Stimulated activated CD4-positive, alpha-beta T cell treated with anti-CD3 and anti-CD28 coated beads, Interleukin-1b, Interleukin-23, amount 100 ng/mL, for 1 hour (primary cell): ENCODE measurements at places on chromosomes 12 and 14.

DNA sequence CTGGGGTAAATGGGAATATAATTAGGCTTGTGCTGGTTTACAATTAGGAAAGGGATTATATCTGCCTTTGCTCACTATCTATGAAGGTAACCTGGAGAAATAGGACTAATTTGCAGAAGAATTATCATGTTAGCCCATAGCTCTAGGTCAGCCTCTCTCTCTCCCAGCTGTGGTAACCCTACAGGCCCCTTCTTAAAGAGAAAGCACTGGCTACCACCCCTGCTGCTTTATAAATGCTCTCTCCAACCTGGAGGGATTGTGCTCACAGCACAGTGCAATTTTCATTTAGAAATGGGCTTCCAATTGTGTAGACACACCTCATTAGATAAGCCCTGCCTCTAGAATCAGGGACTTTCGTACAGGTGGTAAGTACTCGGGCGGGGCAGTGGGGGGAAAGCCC, 22.7 kb upstream of the MGST1 start:
- DNase-seq = no peak

DNA sequence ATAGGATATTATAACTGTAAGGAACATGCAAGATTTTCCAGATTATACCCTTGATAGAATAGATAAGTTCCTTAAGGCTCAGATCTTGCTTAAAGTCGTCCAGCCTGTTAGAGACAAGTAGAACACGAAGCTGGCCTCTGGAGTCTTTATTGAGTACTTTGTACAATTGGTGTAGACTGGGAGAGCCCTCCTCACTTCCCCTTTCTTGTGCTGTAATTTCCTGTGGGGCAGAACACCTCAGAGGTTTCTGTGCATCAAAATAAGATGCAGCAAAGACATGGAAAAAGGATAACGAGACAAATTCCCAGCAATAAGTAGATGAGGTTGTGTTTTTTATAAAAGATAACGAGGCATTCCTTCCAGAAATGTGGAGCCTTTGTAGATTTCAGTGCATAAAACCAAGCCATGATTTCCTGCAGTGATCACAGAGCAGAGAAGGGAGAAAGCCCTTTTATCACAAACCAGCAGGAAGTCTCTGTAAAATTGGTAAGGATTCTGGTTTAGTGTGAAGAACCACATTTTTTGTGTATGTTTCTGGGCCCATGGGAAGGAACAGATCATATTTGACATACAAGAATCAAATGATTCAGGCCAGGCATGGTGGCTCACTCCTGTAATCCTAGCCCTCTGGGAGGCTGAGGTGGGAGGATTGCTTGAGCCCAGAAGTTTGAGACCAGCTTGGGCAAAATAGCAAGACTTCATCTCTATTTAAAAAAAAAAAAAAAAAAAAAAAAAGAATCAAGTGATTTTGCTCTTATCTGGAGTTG, 18.0 kb downstream of the GPRC5A start:
- no peak for DNase-seq

GRCh38 chr12:40202095-40203059, 22.4 kb upstream of the LRRK2 start:
- DNase-seq = no peak

DNA sequence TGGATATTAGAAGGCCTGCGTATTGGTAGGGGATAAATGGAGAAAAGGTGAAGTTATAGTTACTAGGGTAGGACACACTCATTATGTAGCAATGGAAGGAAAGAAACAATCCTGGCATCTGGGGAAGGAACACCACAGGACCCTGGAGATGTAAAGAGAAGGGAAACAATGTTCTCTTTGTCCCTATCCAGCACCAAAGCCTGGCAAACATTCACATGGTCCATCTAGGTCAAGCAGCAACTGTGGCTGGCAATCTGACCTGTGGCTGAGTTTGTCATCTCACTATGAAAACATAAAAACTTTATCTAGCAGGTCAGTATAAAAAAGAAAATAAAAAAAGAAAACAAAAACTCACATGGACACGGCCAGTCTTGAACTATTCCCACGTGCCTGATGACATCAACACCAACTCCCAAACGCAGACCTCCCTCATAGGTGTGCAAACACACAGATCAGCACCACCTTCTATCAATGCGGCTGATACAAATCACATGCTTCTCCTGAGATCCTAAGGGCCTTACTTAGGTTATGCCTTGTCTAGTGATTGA, 2.6 kb downstream of the POMT2 start:
- DNase-seq = no peak

- DNase-seq = no peak
Observed at GRCh38 chr14:44937547-44937946, 24.2 kb downstream of the KLHL28 start.

- no peak for DNase-seq
Observed at GRCh38 chr12:40192704-40193255, 32.0 kb upstream of the LRRK2 start.

DNA sequence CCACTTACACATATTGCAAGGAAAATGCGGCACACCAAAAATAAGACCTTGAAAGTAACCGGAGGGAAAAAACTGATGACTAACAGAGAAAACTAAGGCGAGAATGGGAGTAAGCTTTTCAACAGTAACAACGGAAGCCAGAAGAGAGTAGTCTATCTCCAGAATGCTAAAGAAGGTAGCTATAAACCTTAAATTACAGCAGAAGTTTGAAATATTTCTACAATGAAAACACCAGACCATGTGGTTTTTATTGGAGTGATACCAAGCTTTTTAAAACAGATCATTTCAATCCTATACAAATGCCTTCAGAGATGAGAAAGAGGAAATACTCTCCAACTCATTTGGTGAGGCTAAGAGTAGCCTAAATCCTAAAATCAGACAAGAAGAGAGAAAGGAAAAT, 209.5 kb downstream of the ANO6 start:
- no peak for DNase-seq

GRCh38 chr14:68535404-68536017, 257.4 kb downstream of the ZFP36L1 start:
- no peak for DNase-seq
